ENCODE measurements at places on chromosomes 16 and 17.
A peak's percentile ranks its signal among the peaks of the same experiment; 100 is the strongest.

DNA sequence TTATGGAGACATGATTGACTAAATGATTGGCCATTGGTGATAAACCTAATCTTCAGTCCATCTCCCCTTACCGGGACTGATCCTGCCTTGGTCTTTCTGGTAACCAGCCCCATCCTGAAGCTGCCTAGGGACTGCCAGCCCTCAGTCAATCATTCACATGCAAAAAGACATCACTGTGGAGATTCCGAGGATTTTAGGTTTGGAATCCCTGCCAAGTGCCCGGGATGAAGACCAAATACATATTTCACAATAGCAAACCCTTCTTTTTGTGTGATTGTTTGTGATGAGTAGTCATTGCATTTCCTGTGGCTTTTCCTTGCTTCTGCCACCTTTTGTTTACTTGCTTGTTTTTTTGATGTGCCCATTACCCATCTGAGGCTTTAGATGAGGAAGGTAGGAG lies 44.0 kb downstream of the EPN2 start:
- DNase-seq = no peak

DNA sequence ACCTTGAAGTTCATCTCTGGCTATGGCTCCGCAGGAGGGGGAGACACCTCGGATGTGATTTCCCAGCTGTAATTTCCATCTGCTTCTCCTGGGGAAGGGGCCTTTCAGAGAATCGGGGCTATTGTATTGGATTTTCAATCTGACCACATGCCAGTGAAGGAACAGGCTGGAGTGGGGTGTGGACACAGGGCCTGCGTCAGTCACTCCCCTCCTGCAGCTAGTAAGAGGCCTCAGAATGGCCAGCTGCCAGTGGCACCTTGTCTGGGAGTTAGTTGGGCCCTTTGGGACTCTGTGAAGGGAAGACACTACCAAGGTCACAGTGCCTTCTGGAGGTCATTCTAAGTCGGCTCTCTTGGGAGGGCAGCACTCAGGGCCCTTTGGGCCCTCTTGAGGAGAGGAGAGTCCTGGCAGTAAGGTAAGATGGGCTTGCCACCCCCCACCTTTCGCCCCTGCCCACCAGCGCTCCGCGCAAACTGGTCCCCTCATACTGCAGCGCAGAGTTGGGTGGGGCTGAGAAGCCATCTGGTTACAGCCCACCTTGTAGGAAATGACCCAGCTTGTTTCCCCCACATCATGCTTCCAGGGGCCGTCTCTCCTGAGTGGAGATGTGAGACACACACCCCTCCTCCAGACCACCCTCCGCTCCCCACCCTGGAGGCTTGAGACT lies 5.4 kb downstream of the NXPH3 start:
- DNase-seq = no peak

- no peak for DNase-seq
These were observed 35.0 kb downstream of the PITPNC1 start for GRCh38 chr17:67412032-67412431.

GRCh38 chr16:12314653-12315185 lies 338.2 kb downstream of the SNX29 start:
- no peak for DNase-seq

GRCh38 chr17:72788950-72789585 lies 303.4 kb downstream of the SLC39A11 start:
- DNase-seq = no peak

- DNase-seq = peak; percentile 7
These were observed 115.2 kb upstream of the NETO2 start for GRCh38 chr16:47258874-47259461.

GRCh38 chr17:33725675-33726271 lies 432.7 kb upstream of the ASIC2 start:
- DNase-seq = no peak

DNA sequence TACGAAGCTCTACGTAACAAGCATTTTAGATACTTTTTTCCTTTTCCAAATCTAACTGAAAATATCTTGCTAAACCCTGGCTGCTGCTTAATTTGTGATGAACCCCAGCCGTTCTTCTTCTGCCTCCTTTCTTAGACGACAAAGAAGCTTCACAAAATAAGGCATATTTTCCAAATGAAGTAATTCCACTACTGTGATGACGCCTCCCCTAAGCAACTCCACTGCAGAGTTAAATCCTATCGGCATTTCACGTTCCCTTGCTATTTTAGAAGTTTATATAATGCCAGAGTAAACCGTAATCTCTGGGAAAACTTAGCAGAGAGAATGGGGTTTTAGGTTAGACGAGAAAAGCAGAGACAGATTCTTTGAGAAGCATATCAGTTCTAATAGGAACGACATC lies 683.1 kb upstream of the SALL1 start:
- no peak for DNase-seq

DNA sequence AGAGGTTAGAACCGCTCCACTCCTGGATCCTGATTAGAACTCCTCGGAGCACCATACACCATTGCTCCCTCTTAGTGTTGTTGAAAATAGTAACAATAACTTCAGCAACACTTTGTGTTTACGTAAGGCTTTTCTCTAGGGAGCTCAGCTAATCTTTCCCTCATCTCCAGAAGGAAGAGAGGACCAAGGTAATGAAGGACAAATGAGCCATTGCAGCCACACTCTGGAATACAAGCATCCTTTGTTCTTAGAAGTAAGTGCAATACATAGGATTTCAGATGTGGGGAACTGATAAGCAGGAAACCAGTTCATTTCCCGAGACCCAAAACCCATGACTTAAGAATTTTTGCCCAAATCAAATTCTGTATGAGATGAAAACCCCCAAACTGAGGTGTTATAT lies 22.9 kb upstream of the ZNF652 start:
- no peak for DNase-seq

- no peak for DNase-seq
These were observed 678 bp downstream of the CDR2L start for GRCh38 chr17:74987909-74988711.

DNA sequence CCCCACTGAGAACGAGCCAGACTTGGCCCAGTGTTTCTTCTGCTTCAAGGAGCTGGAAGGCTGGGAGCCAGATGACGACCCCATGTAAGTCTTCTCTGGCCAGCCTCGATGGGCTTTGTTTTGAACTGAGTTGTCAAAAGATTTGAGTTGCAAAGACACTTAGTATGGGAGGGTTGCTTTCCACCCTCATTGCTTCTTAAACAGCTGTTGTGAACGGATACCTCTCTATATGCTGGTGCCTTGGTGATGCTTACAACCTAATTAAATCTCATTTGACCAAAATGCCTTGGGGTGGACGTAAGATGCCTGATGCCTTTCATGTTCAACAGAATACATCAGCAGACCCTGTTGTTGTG lies 631 bp downstream of the BIRC5 start:
- no peak for DNase-seq

DNA sequence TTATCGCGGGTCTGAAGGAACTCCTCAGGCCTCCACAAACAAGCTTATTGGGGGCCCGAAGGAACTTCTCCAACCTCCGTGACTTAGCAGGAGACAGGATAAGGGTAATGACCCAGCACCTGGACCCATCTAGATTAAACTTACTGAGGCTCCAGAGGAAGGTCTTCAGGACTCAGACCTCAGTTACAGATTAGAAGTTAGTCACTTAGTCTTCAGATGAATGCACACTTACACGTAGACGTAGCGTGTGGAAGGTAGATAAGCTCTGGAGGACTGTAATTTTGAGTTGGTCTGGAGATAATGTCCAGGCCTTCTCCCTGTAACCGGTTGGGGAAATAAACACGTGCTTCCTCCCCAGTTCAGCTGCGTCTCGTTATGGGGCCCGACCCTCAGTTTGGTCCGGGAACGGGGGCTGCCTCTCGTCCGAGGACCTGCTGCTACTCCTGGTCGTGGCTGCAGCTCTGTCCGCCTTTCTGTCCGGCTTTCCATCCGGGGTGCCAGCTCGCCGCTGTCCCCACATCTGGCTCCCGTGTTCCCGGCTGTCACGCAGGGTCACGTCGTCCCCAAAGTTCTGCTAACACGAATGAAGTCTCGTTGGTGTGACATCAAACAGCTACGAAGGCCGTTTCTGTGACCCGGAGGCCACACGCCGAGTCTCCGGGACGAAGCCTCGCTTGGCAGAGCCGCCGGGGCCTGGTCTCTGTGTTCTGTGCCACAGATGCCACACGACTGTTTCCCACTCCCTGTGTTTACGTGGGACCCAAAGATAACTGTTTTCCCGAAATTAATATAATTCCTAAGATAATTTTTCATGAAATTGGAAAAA lies 11.8 kb upstream of the SECTM1 start:
- no peak for DNase-seq

DNA sequence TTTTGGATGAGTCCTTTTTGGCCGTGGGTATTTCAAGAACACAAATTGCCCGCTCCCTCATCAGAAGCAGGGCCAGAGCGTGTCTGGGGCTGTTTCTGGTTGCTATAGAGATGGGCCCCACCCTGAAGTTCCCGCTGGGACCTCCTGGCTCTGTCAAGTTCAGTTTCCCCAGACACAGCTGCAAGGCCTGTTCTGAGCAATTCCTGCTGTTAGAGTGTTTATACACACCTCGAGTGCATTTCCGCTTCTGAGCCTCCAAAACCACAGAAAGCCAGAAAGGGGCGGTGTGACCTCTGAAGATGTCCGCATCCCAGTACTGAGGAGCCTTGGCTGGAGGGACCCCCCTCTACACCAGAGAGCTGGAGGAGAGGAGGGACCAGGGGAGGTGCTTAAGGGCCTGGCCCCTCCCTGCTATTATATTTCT lies 9.3 kb upstream of the WBP2 start:
- DNase-seq = peak; percentile 82

GRCh38 chr16:80541306-80541694 lies 507 bp downstream of the DYNLRB2 start:
- DNase-seq = no peak

DNA sequence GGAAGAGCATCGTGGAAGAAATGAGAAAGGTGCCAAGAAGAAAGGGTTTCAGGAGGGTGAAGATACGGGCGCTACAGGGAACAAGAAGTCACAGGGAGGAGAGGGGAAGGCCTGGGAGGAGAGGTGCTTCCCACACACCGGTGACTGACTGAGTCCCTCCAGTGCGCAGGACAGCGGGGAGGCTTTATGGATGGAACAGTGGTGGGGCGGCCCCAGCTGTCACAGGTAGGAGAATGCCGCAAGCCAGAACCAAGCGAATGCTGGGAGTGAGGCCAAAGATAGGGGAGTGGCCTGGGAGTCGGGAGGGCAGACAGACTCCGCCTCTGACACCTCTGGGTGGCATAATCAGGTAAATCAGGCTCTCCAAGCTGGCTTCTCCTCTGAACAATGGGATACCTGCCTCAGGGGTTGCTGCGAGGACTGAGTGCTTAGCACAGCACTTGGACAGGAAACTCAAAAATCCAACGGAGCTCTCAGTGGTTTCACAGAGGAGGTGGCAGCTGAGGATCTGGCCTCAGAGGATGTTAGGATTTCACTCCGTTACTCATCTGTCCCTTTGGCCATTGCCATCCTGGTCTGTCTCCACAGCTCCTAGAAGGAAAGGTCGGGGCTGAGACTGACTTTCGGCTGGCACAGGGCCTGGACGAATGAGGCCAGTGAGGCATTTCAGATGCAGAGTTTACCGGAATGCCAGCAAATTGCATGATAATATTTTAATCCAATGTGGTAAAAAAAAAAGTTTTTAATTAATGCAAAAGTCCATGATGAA lies 717 bp upstream of the CNP start:
- no peak for DNase-seq

- no peak for DNase-seq
These were observed 51.1 kb downstream of the CENPV start for GRCh38 chr17:16301963-16302855.

DNA sequence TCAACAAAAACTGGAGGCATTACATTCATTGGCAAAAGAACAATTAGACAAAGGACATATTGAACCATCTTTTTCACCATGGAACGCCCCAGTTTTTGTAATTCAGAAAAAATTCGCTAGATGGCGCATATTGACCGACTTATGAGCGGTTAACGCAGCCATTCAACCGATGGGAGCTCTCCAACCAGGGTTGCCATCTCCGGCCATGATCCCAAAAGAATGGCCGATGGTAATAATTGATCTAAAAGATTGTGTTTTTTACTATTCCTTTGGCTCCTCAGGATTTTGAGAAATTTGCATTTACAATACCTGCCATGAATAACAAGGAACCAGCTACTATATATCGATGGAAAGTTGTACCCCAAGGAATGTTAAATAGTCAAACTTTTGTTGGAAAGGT lies 21.4 kb downstream of the ALOX15B start:
- DNase-seq = peak; percentile 39

GRCh38 chr17:36940313-36941264 lies 3.3 kb downstream of the LHX1 start:
- no peak for DNase-seq

- no peak for DNase-seq
These were observed 92.9 kb downstream of the ENGASE start for GRCh38 chr17:79167486-79167885.

- DNase-seq = no peak
These were observed 110.3 kb downstream of the C16orf95 start for GRCh38 chr16:87206646-87207451.

- no peak for DNase-seq
These were observed 149.0 kb downstream of the MRM1 start for GRCh38 chr17:36750316-36750885.

GRCh38 chr17:79951361-79952264 lies 84.1 kb downstream of the TBC1D16 start:
- no peak for DNase-seq

DNA sequence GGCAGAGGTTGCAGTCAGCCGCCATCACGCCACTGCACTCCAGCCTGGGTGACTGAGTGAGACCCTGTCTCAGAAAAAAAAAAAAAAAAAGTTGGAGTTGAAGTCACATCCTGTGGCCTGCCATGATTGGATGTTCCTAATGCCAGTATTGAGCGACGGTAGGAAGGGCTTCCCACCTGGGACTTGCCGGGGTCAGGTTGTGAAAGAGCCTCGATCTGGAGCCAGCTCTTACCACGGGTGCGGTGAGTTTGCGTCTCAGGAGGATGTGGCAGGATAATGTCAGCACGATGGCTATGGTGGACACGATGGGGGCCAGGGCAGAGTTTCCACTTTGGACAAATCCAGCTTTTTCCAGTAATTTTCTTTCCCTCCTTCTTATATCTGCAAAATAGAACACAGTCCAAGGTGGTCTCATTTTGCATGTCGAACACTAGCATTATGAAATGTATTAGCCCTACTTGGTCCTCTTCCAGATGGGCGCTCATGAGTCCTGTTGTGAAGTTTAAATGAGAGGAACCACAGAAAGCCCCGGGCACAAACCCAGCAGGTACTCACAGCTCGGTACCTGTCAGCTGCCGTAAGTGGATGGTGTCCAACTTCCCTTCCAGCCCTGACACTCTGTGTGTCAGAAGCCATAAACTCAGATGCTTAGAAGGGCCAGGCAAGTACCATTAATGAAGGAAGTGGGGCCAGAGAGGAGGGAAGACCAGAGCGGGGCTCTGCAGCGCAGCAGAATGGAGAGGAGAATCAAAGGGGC lies 22.2 kb downstream of the ABCC12 start:
- no peak for DNase-seq

- no peak for DNase-seq
These were observed 26.7 kb downstream of the SMIM36 start for GRCh38 chr17:55484575-55484974.

DNA sequence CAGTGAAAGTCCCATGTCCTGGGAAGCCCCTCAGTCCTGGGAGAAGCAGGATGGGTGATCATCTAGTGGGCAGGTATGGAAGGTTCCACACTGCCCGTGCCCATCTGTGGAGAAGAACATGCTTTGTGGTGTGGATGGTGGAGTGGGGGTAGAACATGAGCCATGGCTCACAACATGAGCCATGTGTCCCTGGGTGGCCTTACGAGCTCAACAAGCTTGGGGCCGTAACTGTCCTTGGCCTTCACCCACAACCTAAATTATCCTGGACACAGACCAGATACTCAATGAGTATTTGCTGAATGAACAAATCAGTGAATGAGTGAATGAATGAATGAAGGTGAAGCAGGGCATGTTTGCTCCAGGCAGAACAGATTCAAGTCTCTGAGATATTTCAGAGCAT lies 13.5 kb downstream of the SOX8 start:
- DNase-seq = no peak

- DNase-seq = no peak
These were observed 28.3 kb downstream of the TRPV2 start for GRCh38 chr17:16443511-16444257.

Data from GM12864 (cell line).